ENCODE measurements at places on chromosomes 12 and 14. TPM values are rescaled to one million over a fixed set of nuclear protein-coding genes. Genes with fewer than 3 reads are reported as not detected.

DNA sequence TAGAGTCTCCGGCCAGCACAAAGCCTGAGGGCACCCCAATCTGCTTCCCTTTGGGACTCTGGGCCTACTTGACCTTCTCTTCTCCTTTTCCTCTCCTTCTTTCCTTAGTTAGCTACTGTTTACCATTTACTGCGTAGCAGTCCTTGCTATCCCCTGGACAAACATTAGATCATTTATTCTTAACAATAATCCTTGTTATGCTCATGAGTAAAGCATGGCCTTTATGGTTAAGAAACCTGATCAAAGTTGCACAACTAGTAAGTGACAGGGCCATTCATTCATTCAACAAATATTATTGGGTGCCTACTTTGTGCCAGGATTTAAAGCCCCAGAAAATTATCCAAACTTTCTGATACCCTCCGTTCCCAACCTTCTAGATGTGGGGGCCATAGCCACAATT lies 3.2 kb upstream of the HDAC7 start:
- no peak for DNase-seq

GRCh38 chr14:52922656-52923055 lies 28.2 kb downstream of the FERMT2 start:
- peak; percentile 61 for DNase-seq

DNA sequence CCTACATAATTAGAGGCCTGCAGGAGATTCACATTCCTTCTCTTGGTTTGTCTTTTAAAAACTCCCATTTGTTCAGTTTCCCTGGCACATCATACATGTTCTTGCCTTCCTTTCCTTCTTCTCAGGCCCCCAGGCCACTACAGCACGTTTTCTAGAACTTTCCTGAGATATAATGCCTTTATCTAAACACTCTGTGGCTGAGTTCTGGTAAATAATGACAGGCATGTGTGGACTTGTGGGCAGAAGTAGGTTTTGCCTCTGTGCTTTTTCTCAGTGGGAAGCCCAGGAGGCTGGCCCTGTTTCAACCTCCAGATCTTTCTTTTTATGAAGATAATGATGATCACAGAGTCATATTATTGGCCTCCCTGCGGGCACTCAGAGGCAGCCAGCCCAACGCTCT lies 117.2 kb downstream of the TMX1 start:
- DNase-seq, result peak; percentile 55

DNA sequence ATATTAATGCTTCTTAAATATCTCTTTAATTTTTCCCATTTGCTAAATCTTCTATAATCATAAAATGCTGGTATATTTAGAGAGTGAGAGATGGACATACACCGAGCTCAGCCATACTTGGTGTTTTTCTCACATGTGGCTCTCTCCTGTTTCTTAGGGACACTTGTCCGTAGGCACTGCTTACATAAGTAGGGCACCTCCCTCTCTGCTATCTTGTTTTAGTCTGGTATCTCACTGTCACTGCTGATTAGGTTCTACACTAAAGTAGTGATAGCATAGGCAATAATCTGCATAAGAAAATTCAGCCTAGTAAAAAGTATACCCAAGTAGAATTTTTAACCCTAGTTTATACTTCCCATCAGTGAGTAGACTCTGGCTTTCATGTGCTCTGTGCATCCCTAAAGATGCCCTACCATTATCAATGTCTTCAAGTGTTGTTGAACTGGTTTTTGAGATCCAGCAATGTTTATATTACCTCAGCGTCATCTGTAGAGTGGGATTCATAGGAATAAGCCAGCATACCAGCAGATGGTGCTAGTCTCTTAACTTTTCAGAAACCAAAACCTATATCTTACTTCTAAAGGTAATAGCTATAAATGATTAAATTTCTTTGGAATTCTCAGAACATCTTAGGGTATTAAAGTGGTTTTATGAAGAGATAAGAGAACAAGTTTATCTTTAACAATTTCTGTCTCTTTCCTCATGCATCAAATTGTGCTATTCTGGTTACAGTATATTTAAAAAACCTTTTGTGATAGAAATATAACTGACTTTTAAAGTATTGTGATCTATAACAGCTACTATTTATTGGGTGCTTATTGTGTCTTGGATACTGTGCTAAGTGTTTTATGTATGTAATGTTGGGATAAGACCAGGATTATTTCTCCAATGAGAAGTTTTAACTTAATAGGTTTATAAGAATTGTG lies 32.9 kb downstream of the ARID2 start:
- peak; percentile 60 for DNase-seq

CLEC7A gene
- not detected for total RNA-seq

DNA sequence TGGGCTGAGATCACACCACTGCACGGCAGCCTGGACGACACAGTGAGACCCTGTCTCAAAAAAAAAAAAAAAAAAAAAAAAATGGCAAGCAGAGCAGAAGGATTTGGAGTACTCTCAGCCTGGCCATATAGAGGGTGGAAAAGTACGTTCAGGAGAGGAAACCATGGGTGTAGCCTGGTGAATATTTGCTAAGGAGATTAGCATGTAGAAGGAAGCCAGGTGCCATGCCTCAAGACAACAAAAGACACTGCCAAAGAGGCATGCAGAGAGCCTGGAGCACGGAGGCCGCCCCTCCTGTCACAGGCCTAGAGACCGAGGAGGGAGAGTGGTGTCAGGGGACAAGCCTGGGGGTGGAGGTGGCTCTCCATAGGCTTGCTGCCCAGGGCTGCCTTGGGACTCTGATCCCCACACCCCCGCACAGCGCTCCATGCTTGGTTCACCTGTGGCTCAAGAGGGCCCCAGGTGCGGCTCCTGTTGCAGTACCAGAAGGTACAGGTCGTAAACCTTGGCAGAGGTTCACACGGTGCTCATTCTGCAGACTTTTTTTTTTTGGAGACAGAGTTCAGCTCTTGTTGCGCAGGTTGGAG lies 27.9 kb upstream of the DEGS2 start:
- no peak for DNase-seq

GRCh38 chr12:1644534-1645438 lies 15.8 kb downstream of the WNT5B start:
- DNase-seq, result peak; percentile 46

DNA sequence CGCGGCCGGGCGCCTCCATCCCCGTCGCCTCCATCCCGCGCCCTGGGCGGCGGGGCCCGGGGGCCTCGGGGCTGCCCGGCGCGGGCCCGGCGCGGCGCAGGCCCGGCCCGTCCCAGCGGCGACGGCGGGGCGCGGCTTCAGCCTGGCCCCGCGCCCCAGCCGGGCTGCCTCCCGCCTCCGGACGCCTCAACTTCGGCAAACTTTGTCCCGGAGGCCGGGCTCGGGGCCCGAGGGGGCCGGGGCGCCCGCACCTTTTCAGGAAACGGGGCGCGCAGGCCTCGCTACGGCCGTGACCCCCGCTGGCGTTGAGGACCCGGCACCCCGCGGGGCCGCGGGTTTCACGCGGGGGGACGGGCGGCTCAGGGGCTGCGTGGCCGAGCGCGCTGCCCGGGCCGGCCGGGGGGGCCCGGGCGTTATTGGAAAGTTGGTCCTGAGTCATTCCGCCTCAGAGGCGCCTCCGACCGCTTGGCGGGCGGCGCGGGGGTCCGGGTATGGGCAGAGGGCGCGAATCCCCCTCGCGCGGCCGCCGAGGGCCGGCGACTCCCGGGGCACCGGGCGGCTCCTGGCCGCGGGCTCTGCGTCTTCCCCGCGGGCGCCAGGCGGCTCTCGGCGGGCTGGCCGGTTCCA lies 575 bp downstream of the TRAF3 start:
- DNase-seq, result no peak

DNA sequence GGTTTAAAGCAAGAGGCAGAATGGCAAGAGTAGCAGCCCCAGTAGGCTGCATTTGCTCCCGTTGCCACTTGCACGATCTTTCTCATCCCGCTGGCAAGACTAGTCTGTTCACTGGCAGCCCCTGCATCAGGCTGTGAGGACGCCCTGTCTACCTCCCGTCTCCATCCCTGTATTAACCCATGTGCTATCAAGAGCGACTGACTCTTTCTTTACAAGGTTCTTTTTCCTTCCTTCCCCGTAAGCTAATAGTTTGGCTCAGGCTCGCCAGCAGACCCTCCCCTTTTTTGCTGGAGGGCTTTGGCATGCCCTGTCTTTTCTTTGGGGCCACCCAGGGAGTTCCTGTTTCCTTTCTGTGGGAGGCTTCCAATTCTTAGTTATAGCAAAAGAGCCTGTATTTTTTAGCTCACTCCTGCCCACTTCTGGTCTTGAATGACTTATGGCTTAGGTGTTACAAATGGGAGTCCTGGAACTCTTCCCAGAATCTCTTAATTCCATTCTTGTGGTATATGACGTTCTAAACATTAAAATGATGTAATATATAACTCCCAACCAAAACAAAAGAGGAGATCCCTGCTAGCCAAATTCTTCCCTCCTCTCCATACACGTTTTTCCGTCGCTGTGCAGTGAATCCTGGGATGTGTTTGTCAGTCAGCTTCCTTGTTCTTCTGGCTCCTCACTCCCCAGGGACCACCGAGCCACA lies 149.0 kb downstream of the PRKCH start:
- peak; percentile 79 for DNase-seq

DNA sequence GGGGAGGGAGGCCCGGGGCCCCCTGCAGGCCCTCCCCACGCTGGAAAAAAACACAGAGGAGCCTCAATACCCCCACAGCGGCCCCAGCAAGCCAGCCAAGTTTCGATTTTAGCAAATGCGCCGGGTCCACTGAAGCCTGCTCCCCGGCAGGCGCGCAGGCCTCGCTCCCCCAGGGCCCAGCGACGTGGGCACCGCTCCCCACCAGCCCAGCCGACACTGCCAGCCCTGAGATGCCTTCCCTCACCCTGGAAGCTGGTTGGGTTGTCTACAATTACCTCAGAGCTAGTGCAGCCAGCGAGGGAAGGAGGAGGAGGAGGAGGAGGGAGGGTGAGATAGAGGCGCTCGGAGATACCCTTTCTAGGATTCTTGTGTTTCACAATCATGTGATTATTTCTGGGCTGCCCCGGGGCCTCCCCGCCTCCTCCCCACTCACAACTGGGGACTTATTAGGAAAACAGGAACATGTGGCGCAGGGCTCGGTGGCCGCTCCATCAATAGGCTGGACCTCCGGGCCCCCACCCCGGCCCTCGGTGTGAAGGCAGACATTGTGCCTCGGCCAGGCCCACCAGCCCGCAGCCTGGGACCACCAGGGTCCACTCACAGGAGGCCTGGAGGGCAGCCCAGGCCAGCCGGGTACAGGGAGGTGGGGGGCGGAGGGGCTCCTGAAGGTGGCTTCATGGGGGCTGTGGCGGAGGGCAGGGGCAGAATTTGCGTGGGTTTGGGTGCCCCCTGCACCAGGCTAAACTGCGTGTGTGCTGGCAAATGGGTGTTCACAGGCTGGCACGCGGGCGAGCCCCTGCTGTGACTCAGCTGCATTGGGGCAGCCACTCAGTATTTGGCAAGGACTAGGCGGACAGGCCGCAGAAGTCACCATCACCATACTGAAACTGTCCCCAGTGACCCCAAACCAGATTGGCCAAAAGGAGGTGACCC lies 109.9 kb downstream of the NCOR2 start:
- DNase-seq, result no peak

- DNase-seq, result no peak
Measured at GRCh38 chr12:120874547-120875245, 29.5 kb downstream of the SPPL3 start.

TAS2R19 gene
- total RNA-seq, result 1.7 TPM

GRCh38 chr14:95480887-95481226 lies 35.6 kb downstream of the SYNE3 start:
- no peak for DNase-seq

DNA sequence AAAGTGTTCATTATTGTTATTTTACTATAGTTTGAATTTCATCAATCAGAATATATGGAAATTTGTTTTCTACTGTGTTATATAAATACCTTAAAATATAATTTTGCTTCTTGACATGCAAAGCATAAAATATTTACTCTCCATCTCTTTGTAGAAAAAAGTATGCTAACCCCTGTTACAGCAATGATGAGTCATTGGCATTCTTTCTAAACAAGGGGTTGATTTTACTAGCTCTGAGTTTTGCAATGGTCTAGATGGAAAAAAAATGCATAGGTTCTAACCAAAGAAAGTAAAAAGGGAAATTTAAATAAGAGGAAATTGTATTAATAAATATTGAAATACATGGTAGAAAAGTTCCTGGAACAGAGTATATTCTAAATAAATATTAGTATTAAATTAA lies 990.2 kb upstream of the ATXN7L3B start:
- peak; percentile 13 for DNase-seq

NELL2 gene
- total RNA-seq, result 1.0 TPM

DNA sequence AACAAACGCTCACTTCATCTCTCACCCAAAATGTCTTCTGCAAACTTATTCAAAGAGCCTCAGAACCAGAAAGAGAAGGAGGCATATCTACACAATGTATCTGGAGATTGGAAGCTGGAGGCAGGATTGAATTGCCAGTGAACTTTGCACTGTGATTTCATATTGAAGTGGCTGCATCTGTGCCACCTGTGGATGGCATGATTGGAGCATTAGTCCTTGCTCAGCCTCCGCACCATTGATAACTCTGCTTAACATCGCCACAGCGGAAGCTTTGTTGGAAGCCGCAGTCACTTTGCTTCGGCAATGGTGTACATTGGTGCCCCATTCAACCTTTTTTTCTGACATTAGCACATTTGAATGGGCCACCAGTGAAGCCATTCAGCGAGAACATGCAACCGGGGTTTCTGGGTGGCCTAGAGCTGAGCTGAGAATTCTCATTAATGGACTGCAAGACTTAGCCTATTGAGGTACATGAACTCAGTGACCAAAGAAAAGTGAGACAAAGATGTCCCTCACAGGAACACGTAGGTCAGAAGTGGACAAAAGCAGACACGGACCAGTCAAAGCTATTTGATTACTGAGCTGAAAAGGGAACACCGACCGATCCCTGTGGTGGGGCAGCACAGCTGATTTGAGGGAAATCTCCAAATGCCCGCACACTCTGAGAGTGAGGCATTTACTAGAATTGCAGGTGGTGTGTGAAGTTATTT lies 130.4 kb downstream of the BRMS1L start:
- DNase-seq, result no peak

DNA sequence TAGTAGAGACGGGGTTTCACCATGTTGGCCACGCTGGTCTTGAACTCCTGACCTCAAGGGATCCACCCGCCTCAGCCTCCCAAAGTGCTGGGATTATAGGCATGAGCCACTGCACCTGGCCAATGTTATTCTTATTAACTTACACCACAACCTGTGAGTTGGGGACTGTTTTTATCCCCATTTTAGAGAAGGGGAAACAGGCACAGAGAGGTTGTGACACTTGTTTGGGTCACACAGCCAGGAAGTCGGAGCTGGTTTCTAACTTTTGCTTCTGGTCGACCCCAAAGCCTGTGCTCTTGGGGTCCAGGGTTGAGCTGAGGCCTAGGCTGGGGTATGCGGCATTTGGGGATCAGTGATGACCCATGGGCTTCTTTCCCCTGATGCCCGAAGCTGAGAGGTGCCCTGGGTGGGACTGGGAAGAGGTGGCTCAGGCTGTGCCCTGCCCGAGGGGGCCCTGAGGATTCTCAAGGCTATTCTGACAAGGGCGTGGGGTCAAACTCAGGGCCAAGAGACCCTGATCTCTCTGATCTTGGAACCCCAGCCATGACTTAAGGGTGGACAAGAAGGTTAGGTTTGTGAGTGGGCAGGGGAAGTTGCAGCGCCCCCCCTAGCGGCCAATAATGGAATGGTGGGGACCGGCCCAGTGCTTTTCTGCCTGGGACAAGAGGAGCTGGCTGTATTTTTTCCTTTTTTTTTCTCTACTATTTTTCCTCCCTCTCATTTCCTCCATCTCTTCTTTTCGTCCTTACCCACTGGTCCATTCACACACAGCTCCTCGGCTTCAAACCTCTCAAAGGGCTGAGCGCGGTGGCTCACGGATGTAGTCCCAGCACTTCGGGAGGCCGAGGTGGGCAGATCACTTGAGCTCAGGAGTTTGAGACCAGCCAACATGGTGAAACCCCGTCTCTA lies 3.0 kb downstream of the SDSL start:
- peak; percentile 11 for DNase-seq

TAS2R7 gene
- 0.33 TPM for total RNA-seq

All from mammary epithelial cell (primary cell).